ENCODE measurements at places on chromosomes 12 and 14. TPM values are rescaled to one million over a fixed set of nuclear protein-coding genes. Genes with fewer than 3 reads are reported as not detected.
A peak's percentile ranks its signal among the peaks of the same experiment; 100 is the strongest.

DNA sequence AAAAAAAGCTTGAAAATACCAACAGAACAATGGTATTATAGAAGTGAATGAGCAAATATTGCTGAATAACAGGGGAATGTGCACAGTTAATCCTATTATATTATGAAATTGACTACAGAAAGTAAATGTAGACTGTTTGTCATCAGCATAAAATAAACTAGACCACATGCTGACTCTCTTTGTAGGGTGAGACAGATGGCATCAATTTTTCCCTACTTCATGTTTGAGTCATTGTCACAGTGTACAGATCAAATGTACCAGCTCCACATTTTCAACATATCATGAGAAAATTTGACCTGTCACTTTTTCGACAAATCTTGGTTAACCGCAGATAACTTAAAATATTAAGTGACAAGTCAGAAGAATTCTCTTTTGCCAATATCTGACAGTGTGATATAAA is 421.0 kb downstream of the RPL10L start:
- DNase-seq, result no peak

DNA sequence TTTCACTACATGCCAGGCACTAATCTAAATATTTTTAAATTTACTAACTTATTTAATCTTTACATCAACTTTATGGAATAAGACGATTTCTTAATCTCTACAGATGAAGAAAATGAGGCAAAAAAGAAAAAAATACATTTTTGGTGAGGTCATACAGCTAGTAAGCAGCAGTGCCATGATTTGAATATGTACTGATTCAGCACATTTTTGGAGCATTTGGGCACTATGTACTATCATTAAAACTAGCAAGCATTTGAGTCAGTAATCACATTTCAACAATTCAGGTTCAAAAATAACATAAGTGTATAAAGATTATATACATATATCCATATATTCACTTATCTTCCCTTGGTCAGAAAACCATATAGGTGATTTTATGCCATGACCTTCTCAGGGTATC is 124.4 kb upstream of the TMTC1 start:
- no peak for DNase-seq

DNA sequence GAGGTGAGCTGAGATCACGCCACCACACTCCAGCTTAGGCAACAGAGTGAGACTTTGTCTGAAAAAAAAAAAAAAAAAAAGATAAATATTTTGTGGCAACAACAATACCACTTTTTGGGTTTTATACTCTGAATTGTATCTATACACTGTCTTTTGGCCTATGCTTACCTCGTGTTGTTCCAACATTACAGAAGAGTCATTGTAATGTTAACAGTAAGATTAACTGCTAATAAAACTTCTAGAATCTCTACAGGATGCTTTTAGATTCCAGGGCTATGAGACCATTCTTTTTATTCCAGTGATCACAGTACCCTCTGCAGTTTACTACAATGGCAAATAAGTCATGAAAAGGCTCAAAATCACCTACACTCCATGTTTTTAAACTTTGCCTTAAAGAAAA is 11.6 kb downstream of the IFT81 start:
- DNase-seq, result no peak

DNA sequence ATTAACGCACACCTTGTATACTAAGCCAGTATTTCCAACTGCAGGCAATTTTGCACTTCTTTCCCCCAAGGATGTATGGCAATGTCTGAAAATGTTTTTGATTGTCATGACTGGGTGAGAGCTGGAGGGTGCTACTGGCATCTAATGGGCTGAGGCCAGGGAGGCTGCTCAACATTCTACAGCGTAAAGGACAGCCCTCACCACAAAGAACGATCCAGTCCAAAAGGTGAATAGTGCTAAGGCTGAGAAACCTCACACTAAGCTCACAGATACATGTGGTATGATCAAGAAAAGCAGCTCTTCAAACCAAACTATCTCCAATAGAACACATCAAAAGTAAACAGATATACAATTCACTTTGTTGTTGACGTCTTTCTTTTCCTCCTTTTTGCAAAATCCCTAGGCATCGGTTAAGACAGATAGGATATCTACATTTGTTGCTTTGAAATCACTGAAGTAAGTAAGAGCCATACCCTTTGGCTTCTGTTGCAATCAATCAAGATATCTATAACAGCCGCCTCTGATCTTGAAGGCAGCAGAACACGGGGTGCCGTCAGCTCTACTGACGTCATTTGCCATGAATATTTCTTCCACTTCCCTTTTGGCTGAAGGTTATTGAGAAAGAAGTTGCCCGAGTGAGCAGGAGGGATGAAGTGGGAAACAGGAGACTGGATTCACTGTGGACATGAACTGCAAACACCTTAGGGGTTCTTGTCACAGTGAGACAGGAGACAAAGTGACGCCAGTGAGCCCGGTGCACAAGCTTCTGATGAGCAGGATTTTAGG is 218.3 kb downstream of the FOXN3 start:
- no peak for DNase-seq

GRCh38 chr14:104473244-104473565 is 106.4 kb upstream of the C14orf180 start:
- no peak for DNase-seq

DNA sequence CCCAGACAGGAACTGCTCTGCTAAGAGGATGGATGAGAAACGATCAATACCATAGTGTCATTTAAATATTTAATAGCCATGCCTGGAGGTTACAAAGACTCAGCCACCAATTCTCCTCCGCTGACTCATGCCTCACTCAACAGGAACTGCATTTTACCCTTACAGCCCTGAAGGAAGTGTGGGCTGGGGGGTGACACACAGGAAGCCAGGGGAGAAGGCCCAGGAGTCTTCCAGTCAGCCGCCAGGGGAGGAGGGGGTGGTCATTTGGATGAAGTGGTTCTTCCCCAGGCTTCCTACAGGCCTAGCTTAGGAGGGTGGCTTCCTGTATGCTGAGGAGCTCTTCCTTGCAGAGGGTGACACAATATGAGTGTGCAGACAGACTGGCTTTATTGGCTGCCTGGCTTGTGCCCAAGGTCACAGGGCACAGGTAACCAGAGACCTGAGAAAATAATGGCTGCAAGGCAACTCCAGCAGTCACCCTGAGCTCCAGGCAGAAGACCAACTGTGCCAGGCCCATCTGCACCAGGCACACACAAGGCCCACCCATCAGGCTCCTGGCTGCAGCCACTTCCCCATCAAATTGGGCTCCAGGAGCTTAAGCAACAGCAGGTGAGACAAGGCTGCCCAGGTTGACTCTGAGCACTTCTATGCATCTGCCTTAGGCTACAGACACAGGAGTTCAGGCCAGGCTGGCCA is 30.6 kb upstream of the RPLP0 start:
- DNase-seq, result peak; percentile 100

DNA sequence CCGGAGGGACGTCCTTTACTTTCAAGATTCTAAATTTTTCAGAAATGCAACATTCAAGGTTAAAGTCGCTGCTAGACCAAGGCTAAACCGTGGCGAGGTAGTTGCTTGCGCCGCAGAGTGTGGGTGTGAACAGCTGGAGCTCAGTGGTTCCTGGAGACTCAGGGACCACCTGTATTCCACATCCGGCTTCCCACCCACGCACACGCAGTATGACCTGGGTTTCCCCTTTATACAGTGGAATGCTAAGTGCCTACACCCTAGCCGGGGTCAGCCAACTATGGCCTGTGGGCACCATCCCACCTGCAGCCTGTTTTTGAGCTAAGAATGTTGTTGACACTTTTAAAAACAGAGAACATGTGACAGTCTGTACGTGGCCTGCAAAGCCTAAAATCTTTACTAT is 42.9 kb upstream of the TESC start:
- DNase-seq, result no peak

GRCh38 chr14:31712244-31713127 is 151.3 kb downstream of the NUBPL start:
- no peak for DNase-seq

DNA sequence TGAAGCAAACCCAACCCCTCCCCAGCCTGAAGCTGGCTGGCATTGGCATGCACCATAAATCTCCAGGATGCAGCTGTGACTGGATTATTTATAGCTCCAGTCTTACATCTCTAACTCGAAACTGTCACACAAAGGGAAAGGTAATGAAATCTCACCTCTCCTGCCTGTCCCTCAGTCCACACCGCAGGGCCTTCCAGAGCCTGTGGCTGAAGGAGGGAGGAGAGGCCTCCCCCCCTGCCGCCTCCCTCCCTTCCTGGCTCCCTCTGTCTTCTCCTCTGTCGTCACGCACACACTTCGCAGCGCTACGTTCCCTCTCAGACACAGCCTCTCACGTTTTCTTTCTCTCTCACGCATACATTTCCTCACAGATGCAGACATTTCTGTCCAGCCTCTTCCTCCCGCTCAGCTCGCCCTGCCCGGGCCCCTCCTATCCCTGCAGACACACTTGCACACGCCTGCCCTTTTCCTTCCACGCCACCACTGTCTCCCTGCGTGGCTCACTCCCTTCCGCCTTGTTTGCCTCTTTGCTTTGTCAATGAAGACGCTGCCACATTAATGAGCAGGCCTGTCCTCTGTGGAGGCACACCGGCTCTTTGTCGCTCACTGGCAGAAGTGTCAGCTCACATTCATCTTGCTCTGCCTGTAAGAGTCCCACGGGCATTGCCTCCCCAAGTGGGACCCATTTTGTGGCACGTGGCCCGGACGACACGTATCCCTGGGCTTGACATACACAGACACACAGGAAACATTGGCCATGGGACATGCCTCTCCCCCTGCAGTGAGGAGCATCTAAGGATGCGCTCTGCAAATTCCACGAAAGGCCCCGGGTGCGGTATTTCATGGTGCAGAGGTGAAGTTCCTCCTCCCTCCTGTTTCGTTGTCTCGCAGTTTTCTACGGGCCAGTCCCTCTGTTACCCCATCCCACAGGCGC is 27.9 kb downstream of the IRF2BPL start:
- no peak for DNase-seq

DNA sequence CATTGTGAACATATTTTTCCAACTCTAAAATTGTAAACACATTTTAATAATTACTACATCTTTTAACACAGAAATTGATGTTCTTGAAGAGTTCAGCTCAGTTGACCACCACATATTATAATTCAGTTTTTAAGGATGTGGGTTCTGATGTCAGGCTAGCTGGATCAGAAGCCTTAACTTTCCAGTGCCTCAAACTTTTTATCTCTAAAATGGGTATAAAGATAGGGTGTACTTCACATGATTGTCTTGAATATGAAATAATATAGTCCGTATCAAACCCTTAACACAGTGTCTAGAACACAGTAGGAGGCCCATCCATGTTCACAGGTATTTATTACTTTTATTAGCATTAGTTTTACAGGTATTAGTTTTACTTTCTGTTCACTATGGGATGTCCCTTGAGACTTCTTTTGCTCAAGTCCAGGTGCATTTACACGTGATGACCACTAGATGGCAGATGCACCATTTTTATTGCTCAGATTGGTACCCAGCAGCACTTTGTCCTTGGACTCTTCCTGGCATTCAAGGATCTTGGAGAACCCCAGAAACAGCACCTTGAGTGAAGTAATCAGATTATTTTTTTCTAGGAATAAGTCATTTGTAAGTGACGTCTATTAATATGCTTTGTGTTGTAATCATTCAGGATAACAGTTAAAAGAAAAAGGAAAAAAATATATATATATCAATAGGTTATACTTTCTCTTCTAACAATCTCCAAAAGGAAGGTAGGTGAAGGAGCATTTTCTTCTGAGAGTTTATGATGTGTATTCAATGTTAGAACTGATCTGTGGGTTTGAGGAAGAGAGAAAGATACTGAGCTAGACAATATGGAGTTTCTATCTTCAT is 580.2 kb downstream of the ETNK1 start:
- DNase-seq, result peak; percentile 47

DNA sequence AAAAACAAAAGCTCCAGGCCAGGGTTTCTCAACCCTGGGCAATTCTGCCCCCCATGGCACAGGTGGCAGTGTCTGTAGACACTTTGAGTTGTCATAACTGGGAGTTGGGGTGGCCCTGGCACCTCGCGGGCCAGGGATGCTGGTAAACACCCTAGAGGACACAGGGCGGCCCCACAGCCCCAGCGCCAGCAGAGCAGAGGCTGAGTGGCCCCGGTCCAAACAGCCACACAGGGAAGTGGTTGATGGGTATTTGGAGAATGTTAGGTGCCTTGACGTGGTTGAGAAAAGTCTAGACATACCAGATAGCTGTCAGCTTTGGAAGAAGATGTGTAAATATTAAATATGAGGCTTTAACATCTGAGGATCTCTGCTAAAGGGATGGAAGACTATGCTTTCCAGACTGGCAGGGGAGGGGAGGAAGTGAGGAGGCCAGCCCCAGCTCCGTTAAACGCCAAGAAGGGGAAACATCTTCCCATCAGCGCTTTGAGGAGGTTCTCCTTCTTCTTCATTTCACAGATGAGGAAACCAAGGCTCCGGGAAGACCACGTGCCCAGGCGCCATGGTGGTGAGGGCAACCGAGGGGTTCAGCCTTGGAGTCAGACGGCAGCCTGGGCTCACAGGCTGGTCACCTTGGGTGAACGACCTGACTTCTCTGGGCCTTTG is 103.7 kb downstream of the SCARB1 start:
- DNase-seq, result no peak

DNA sequence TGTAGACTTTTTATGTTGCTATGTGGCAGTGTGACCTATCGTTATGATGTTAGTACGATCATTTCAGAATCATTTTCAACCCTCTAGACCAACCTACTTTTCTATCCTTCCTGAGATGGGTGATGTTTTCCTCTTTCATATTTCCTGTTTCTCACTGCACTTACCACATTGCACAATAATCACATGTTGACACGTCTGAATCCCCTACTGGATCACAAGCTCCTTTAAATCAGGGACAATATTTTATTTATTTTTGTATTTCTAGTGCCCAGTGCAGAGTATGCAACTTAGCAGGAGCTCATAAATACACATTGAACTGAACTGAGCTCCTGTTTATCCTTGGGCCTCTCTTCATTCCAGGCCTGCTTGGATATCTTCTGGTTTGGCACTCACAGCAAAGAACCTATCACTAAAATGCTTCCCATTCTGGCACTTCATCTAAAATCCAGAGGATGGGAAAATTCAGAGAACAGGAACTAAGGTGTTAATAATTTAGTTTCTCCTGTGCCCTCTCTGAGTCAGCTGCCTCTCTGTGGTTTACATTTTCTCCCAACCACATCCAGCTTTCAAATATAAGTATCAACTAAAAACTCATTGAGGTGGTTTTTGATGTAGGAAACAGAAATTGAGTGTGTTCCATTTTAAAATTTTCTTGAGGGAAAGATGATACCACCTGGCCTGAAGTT is 69.4 kb upstream of the DYRK2 start:
- no peak for DNase-seq

- DNase-seq, result no peak
Measured at GRCh38 chr14:52266179-52266578, 1.3 kb upstream of the PTGDR start.

- no peak for DNase-seq
Measured at GRCh38 chr14:41167040-41167439, 439.6 kb upstream of the LRFN5 start.

DNA sequence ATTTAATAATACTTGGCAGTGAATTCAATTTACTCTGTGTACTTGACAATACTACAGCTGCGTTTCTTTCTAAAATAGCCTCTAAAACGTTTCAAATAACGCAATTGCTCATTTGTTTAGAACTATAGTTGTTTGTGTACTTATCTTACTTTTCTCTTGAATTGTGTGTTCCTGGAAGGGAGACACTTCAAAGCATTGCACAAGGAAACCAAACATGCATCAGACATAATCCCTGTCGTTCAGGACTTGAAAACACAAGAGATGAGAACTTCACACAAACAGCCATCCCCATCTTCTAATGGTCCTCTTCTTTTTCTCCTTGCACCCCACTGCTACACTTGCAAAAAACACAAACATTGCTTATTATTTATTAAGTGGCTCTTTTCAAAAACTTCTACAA is 38.5 kb downstream of the PTGER2 start:
- DNase-seq, result no peak

The IFNG-AS1 gene
- not detected for total RNA-seq

The GPD1 gene
- 0.11 TPM for total RNA-seq

The KIF5A gene
- total RNA-seq, result not detected

The OLR1 gene
- not detected for total RNA-seq

The FLRT2 gene
- not detected for total RNA-seq
